ENCODE measurements at places on chromosomes 13 and 19.

- no peak for DNase-seq
Observed at GRCh38 chr13:87919956-87920355, 248.8 kb downstream of the SLITRK5 start.

GRCh38 chr19:3867971-3868769, 668 bp downstream of the ZFR2 start:
- DNase-seq = no peak

DNA sequence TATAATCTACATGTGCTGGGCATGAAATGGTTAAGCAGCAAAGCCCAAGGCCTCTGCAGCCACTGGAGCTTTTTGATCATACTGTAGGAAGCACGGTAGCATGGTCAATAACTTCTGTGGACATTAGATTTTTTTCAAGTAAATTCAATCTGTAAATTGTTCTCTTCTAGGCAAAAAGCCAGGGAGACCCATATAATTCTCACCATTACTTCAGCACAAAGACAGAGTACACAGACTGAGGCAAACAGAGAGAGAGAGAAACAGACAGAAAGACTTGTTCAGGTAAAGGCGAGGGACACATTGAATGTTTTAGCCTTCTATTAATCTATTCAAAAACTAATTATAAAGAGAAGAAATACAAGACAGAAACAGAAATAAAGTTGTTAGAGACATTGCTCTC, 349.4 kb downstream of the RFC3 start:
- DNase-seq = no peak

GRCh38 chr13:52399046-52399445, 6.9 kb downstream of the THSD1 start:
- DNase-seq = no peak

DNA sequence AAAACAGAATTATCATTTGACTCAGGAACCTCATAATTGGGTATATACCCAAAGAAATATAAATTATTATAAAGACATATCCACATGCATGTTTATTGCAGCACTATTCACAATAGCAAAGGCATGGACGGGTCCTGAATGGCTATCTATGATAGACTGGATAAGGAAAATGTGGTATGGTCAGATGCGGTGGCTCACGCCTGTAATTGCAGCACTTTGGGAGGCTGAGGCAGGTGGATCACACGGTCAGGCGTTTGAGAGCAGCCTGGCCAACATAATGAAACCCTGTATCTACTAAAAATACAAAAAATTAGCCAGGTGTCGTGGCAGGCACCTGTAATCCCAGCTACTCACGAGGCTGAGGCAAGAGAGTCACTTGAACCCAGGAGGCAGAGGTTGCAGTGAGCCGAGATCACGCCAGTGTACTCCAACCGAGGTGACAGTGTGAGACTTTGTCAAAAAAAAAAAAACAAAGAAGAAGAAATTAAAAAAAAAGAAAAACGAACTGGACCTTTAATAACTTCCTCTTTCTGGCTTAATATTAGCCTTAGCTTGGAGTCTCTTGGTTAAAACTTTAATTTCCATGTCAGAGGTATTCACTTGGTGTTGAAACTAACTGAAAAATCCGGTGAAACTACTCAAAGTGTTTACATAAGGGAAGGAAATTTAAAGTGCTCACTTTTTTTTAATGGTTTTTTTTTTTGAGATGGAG, 104.4 kb downstream of the ZNF486 start:
- DNase-seq = no peak

- no peak for DNase-seq
Observed at GRCh38 chr13:99654076-99654475, 152.8 kb downstream of the TM9SF2 start.

GRCh38 chr19:13613447-13613846, 107.2 kb upstream of the CACNA1A start:
- no peak for DNase-seq

- peak; percentile 41 for DNase-seq
Observed at GRCh38 chr13:39895254-39895653, 239.8 kb downstream of the COG6 start.

- no peak for DNase-seq
Observed at GRCh38 chr13:40024204-40024966, 368.9 kb downstream of the COG6 start.

DNA sequence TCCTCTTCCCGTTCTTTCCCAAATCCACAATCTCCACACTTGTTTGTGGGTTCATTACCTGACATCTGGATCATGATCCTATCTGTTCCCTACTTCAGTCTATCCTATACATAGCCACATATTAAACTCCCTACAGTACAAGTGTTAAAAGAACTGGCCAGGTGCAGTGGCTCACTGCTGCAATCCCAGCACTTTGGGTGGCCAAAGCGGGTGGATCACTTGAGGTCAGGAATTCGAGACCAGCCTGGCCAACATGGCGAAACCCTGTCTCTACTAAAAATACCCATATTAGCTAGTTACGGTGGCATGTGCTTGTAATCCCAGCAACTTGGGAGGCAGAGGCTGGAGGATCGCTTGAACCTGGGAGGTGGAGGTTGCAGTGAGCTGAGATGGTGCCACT, 88.3 kb downstream of the TM9SF2 start:
- DNase-seq = no peak

DNA sequence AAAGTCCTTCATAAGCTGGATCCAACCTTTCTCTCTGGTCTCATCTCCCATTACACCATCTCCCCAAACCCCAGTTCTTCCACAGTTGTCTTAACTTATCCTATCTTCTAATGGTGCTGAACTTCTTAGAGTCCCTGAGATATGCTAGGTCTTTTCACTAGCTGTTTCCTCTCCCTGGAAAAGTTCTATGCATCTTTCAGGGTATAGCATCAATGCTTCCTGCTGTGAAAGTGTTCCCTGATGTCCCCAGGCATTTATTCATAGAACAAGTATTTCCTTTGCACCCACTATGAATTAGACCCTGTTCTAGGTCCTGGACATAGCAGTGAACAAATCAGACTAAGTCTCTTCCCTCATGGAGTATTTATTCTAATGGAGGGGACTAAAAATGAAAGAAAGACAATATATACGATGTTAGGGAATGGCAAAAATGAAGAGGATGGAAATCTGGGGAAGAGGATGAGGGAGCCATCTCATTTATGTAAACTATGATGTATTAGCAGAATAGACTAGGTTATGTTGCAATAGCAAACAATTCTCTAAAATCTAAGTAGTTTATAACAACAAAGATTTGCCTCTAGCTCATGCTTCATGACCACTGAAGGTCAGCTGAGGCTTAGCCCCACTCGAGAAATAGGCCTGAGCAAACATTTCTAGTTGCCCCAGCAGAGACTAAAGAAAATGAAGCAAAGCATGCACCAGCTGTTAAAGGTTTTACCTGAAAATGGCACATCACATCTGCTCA, 120.0 kb downstream of the CYSLTR2 start:
- DNase-seq = no peak

DNA sequence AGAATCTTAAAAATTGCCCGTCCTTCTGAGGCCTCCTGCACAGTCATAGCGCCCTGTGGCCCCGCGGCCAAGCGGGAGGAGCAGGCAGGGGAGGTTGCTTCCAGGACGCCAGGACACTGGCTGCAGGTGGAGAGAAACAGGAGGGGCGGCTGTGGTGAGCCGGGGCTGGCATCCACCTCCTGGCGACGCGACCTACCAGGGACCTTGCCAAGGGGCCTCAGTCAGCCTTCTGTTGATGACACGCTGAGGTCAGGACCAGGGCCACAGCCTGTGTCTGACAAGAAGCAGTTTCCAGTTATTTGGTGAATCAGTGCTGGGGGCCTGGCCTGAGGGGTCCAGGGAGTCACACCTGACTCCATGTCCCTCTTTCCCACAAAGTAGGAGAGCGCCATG, 13.3 kb upstream of the MKNK2 start:
- no peak for DNase-seq

GRCh38 chr19:44111910-44112463, 1.2 kb upstream of the ZNF225 start:
- DNase-seq = no peak

DNA sequence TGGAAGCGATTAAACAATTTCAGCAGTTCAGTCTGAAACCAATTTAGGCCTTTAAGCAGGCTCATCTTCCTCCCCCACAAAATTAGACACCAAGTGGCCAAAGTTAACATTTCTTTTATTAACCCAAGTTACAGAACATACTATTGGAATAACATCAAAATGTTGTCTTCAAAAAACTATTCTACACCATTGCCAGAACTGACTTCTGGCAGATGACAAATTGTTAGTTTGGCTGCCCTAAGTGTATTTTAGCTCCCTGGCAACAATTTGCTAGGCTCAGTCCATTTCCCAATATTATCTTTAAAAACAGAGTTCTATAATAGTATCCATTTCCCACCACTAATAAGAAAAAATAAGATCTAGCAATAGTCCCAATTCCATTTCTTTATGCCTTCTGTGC, 107.8 kb downstream of the SGCG start:
- DNase-seq = no peak

GRCh38 chr13:50615234-50615633, 228.3 kb downstream of the DLEU7 start:
- DNase-seq = no peak

GRCh38 chr13:71820699-71821098, 46.3 kb downstream of the DACH1 start:
- no peak for DNase-seq

- peak; percentile 24 for DNase-seq
Observed at GRCh38 chr19:19948800-19949199, 48.1 kb downstream of the ZNF93 start.

DNA sequence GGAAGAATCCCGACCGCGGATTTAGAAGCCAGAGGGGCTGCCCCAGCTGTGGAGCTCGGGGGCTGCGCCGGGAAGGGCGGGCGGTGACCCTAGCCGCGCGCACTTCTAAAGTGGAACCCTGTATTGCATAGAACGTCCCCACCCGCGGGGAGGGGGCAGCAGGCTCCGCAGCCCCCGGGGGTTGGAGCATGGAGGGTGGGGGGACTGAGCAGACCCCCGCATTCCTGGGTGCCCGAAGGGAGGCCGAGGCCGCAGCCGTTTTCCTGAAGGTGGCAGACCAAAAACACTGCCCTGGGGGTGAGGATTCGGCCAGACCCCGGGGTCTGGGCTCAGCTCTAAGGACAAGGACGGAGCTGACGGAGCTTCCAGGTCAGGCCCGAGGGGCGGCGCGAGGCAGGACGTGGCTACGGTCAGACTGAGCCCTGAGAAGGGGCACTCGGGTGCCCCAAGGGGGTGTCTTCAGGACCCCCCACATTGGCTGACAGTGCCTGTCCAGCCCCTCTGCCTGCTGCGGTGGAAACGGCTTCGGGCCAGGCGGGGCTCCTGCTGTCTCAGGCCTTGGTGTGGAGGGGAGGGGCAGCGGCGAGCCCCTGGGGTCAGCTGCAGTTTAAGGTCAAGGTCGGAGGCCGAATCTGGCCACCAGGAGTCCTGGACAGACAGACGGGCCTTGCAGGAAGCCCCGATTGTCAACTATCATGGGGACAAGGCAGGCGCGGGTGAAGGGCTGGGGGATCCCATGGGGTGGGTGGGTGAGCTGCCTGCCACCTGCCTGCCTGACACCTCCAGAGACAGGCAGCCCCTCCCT, 12.6 kb downstream of the MKNK2 start:
- no peak for DNase-seq

- DNase-seq = no peak
Observed at GRCh38 chr19:55383279-55384130, 587 bp downstream of the TMEM238 start.

DNA sequence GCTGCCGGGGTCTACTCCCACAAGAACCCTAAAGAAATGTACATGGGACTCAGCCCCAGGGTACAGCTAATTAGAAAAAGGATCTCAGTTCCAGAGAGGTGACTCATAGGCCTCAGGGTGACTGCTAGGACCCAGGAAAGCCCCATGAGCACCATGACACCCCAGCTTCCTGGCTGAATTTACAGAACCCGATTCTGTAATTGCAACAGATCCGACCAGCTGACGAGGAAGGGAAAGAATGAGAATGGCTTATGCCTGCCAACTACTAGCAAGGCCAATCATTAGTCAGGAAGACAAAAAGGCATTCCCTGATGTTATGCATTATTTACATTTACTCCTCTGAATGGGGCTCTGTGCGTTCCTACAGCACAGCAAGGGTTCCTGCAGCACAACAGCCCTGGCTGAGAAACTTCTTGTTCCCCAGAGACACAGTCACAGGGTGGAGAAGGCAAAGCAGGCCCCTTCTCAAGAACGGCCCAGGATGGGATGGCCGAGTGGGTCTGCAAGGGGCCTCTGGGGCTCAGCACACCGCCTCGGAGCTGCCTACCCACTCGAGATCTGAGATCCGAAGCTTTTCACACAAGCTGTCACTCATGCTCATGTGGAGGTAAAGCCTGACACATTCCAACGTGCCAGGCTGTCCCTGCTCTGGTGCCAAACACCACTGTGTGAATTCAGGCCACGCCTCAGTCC, 27.2 kb downstream of the PBX4 start:
- no peak for DNase-seq

GRCh38 chr19:29965492-29965891, 23.5 kb downstream of the URI1 start:
- DNase-seq = no peak

- peak; percentile 61 for DNase-seq
Observed at GRCh38 chr13:49240017-49240416, 7.7 kb upstream of the CDADC1 start.

GRCh38 chr19:1566392-1567115, 1.6 kb downstream of the MEX3D start:
- no peak for DNase-seq

Data from KBM-7 (cell line).